GM12892 (cell line): ENCODE measurements at places on chromosomes 2 and 18.

DNA sequence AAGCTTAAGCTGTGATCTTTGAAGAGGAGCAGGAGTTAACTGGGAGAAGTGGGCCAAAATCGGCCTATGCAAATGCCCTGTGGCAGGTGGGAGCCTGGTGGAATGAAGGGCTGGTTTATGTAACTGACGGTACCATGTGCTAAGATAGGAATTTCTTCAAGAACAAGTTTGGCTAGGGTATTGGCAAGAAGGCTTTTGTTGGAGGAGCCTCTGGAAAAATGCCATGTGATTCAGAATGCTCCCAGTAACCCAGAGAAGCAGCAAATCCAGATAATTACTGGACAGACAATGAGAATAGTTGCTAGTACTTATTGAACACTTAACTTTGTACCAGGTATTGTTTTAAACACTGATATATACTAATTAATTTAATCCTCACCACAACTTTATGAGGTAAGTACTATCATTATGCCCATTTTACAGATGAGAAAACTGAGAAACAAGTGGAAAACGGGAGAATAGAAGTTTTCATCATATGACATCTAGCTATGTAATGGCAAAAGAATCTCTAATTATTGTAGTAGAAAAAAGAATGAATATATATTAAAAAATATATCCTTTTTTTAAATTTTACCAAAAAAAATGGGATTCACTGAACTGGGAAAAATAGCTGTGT is 9.1 kb upstream of the FAM124B start:
- DNase-seq = no peak

GRCh38 chr2:7881466-7881865 is 800.4 kb upstream of the ID2 start:
- DNase-seq = no peak

DNA sequence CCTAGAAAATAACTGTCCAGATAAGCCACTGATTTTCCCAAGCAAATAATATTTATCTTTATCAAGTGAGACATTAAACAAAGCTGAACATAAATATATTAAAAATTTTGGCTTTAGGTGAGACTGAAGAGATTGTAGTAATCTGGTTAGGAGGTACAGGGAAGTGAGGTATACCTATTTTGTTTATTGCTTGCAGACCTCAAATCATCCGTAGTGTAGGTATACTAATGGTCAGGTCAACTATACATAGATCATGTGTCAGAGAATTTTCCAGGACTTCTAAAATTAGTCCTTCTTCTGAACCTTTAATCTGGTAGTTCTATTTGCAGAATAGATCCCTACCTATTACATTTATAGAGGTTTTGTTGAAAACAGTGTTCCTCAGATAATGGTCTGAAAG is 41.5 kb downstream of the SP140 start:
- no peak for DNase-seq

- DNase-seq = no peak
These were observed 866 bp downstream of the CRIM1 start for GRCh38 chr2:36356298-36356989.

DNA sequence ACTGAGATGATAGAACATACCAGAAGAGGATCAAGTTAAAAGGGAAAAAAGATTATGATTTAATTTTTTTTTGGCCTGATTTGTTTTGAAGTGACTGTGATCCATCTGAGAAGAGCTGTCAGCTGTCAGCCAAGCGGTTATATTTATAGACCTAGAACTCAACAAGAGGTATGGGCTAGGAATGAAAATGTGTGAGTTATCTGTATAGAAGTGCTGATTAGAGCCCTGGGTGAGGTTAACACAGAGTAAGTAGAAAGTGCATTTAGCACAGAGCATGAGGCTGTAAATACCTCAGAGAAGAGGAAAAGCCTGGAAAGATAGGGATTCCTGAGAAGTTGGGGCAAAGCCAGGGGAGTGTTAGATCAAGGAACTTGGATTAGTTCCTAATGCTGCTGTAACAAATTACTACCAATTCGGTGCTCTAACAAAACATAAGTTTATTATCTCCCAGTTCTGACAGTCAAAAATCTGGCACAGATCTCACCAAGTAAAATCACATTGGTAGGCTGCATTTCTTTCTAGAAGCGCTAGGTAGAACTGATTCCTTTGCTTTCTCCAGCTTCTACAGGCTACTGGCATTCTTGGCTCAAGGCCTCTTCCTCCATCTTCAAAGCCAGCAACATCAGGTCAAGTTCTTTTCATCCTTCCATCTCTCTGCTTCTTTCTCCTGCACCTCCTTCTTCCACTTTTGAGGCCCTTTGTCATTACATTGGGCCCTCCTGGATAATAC is 197.4 kb upstream of the SPHKAP start:
- no peak for DNase-seq

GRCh38 chr2:20226152-20226545 is 1.2 kb upstream of the SDC1 start:
- no peak for DNase-seq

DNA sequence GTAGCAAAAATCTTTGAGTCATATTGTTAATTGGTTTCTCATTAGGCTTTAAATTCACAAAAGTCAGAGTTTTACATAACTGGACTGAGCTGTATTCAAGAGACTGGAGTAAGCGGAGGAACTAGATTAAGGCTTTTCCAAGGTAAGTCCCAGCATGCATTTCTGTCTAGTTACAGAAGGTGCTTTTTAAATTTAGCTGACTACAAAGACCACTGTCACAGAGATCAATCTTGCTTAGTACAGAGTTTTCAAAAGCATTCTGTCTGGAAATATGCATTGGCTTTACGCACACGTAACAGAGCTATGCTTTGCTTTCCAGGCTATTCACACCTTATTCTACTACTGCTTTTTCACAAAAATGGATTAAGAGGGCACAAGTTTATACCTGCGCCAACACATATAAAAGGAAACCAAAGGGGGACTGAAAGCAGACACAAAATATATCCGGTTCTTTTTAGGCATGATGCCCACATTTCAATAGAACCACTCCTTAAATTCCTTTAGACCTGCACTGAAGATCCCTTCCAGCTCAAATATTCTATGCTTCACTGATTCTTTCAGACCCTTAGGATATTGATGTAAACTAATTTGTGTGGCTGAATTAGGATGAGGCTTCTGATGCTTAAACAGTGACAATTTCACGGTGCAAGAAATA is 560.7 kb upstream of the CRIM1 start:
- DNase-seq = no peak

GRCh38 chr18:22627506-22627905 is 209.8 kb upstream of the CTAGE1 start:
- no peak for DNase-seq

GRCh38 chr2:59568461-59568860 is 985.0 kb downstream of the BCL11A start:
- no peak for DNase-seq
